NCI-H446 treated with DMSO at 0.1 percent for 48 hours (cell line): ENCODE measurements at places on chromosomes 3 and 15.

DNA sequence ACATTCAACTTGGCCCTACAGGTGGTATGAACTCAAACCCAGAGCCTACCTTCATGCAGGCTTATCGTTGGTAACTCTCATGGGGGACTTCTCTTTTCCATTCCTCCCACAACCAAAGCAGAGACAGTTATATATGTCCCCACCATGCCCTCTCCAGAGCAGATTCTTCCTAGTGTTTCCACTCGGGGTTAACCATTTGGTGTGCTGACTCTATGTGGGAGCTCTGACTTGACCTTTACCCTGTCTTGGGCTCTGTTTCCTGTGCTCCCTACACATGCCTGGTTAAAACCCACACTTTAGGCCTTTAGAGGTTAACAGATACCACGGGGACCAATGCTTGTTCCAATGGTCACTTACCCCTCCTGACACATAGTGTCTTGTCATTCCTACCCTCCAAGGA lies 80.7 kb downstream of the FSIP1 start:
- no peak for DNase-seq

GRCh38 chr3:45946307-45946706 lies 3.0 kb downstream of the CXCR6 start:
- DNase-seq = no peak

DNA sequence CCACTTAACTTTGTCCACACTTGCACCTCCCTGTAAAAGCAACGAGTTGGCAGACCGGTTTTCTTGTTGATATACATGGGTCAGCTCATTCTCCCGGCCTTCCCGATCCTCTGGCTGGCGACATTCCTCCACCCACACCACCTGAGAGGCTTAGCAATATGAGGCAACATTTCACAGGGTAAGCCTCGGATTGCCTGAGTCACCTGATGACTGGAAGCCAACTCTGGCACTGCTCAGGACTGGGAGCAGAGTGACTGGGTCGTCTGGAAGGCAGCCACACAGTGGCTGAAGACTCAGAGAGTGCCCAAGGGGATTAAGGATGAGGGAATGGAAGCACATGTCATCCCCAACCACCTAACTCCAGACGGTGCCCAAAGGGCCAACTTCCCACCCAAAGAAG lies 9.8 kb downstream of the HOMER2 start:
- DNase-seq = no peak

- DNase-seq = no peak
Measured at GRCh38 chr3:966341-966740, 126.5 kb upstream of the CNTN6 start.

- DNase-seq = no peak
Measured at GRCh38 chr15:77633913-77634265, 1.2 kb upstream of the LINGO1 start.

GRCh38 chr15:69328080-69328479 lies 29.4 kb downstream of the PAQR5 start:
- no peak for DNase-seq

DNA sequence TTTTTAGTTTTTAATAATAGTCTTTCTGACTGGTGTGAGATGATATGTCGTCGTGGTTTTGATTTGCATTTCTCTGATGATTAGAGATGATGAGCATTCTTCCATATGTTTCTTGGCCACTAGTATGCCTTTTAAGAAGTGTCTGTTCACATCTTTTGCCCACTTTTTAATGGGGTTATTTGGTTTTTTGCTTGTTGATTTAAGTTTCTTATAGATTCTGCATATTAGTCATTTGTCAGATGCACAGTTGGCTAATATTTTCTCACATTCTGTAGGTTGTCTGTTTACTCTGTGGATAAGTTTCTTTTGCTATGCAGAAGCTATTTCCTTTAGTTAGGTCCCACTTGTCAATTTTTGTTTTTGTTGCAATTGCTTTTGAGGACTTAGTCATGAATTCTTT lies 185.4 kb downstream of the SUCNR1 start:
- DNase-seq = no peak

DNA sequence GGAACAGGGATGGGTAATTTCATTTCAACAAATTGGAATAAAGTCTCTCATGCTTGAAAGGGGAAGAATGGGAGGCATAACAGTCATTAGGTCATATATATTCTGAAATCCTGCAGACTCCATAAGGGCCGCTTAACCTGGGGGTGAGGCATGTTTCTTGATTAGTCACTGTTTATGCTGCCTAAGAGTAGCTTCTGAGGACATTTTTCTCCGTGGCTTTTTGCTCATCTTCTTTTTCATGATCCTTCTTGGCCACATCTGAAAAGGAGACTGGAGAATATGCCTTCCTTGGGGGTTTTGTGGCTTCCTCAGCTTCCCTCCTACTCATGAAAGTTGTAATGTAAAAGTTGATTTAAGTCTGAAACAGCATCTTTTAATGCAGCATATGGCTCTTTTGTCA lies 20.0 kb upstream of the CFAP20DC start:
- no peak for DNase-seq

DNA sequence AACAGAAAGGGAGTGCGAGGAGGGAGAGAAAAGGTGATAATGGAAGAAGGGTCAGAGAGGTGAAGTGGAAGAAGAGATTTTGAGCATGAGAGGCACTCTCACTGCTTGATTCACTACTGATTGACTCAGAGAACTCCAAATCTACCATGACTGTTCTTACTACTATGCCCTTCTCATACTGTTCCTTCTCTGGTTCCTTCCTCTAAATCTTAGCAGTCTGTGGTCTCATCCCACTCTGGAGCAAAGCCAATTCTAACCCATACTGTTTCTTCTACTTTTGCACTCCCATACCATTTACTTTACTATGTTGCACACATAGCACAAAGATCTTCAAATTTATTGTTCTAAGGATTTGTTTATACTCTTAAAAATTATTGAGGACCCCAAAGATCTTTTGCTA lies 100.8 kb downstream of the DTWD1 start:
- DNase-seq = no peak

GRCh38 chr15:79160211-79160610 lies 69.6 kb upstream of the RASGRF1 start:
- no peak for DNase-seq

DNA sequence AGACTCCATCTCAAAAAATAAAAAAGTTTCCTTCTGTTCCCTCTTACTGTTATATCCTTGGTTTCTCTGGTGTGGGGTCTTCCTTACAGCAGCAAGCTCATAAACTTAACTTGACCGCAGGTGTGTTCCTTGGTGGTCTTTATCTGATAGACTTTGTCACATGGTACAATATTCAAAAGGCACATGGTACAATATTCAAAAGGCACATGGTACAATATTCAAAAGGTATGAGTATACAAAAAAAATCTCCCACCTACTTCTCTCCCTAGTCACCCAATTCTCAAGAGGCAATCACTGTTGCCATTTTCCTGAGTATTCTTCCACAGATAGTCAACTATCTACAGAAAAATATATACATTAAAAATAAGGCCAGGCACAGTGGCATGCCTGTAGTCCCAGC lies 4.5 kb downstream of the PGBD4 start:
- DNase-seq = no peak

- no peak for DNase-seq
Measured at GRCh38 chr3:98839846-98840245, 61.6 kb downstream of the DCBLD2 start.

GRCh38 chr3:49799761-49800160 lies at the start of gene CDHR4:
Gene CDHR4 (minus strand): TSS chr3:49799873. CDS start chr3:49799812, 61 bp downstream.
- no peak for DNase-seq

GRCh38 chr3:123080864-123081562 lies 14.2 kb downstream of the PDIA5 start:
- DNase-seq = no peak

DNA sequence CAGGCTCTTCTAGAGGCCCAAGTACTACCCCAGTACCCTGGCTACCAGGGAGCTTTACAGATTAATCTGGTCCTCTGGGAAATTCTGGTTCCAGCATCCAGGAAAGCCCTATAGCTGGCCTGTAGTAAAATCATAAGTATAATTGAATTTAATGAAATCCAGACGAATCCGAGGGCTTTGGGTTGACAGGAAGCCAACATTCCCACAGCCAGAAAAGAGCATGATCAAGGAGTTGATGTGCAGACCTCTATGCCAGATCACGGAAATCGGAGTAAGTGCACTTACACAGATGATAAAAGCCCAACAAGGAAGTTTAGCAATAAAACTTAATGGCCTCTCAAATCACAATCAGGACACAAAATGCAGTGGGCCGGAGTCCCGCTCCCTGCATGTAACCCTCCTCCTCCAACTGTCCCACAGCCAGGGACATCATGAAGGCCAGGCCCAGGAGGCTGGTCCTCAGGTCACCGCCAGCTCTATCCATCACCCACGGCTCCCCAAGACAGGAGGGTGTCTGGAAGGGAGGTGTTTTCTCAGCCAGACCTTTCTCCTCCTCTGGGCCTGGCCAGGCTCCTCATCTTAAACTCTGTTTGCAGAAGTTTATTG lies 62.8 kb upstream of the SEC22A start:
- DNase-seq = no peak

DNA sequence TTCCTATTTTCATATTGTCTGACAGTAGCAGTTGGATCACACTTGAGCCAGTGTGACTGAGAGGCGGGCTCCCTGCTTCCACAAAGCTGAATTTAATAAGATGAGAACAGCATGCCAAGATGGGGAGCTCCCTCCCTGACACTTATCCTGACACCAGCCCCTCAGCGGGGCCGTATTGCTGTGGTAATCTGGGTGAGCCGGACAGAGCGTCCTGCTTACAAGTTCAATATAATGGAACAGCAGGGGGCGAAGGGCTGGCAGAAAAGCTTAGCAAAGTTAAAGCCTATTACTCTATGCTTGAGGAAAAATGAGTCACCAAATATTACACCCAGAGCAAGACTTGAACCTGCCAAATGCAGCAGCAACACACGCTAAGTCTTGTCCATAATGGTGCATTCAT lies 163.8 kb upstream of the CMC1 start:
- peak; percentile 8 for DNase-seq

GRCh38 chr3:8413337-8413926 lies 88.2 kb upstream of the LMCD1 start:
- DNase-seq = no peak

DNA sequence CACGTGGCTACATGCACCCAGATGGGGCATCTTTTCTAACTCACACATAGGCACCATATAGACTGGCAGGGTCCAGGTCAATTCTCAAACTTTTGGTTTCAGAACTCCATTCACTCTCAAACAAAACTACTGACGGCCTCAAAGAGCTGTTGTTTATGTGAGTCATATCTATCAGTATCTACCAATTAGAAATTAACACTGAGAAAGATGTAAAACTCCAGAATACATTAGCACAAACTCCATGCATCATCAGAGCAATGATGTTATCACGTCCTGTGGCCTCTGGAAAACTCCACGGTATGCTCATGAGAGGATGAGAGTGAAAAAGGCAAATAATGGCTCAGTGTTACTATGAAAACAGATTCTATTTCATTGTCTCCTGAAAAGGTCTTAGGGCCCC lies 116.1 kb downstream of the NTRK3 start:
- no peak for DNase-seq

DNA sequence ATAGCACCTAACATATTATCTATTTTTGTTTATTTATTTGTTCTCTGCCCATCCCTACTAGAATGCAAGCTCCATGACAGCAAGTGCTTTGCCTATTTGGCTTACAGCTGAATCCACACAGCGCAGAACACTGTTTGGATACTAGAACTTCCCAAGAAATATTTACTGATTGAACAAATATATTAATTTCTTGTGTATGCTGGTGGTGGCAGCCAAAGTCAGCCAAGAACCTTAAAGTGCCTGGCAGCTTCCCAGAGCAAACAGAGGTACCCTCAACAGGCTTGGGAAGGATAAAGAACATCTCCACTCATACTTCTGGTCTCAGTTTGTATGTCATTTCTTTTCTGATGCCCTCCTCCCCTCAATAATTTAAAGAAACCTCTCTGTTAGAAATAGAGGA lies 111.8 kb upstream of the SLC25A36 start:
- no peak for DNase-seq

GRCh38 chr15:69668039-69668705 lies 215.6 kb downstream of the RPLP1 start:
- DNase-seq = no peak

DNA sequence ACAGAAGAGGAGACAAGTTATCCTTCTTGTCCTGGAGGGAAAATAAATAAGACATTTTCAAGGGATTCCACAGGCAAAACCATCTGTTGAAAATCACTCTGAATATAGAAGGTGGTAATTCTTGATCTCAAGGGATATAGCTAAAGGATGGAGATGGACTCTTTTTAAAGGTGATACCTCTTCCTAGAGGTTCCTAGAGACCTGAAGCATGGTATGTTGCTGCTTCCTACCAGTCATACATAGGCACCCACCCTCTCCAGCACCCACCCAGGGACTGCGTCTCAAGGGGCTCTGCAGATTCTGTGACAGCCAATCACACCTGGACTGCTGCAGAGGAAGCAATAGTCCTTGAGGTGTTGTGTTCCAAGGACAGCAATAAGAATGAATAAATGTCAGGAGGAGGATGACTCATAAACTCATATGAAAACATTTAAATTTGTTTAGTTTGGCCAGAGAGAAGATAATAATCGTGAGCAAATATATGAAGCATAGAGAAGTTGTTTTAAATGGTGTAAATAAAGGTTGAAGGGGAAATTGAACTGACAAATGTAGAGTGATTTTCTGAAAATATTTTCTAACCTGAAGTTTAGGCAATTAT lies 741.6 kb upstream of the CBLB start:
- DNase-seq = no peak

- no peak for DNase-seq
Measured at GRCh38 chr3:131323014-131323413, 58.6 kb upstream of the NUDT16 start.

- DNase-seq = no peak
Measured at GRCh38 chr15:20348900-20349773, 192.5 kb downstream of the GOLGA6L6 start.

DNA sequence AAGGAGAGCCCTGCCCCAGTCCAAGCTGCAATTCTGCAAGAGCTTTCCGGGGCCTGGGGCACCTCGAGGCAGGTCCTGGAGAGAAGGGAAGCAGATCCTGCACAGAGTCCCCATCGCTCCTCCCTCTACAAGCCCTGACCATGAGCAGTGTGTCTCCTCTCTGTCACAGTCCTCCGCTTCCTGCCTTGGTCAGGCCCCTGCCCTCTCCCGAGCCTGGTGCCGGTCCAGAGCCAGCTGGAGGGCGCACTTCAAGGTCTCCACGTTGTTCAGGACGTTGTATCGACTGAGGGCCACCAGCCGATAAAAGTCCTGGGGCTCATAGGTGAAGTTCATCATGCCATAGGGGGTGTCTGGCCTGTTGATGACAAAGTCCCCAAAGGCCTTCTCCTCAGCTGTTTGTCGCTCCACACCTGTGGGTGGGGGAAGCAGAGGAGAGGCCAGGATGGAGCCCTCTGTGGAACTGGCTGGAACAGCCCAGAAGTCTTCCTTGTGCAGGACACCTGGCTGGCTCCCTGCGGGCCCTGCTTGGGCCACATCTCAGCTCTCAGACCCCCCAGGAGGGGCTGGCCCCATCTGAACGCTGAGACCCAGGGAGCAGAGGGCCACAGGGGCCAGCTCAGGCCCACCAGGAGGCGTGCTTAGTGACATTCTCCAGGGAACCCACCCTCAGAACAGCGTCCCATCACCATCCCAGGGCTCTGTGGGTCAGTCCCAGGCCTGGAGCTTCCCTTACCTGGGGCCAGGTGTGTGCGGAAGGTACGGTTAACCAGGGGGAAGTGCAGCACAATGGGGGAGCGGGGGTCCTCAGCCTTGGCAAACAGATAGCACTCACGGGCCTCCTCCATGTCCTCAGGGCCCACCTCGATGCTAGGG lies 14.4 kb downstream of the PLA2G4F start:
- DNase-seq = no peak
